Activated T-cell treated with anti-CD3 and anti-CD28 coated beads for 24 hours (primary cell): ENCODE measurements at places on chromosomes 5 and 9.

GRCh38 chr9:129394061-129394885 is 216.2 kb upstream of the IER5L start:
- DNase-seq = no peak

- DNase-seq = no peak
These were observed 62.6 kb downstream of the PPARGC1B start for GRCh38 chr5:149792540-149793255.

- no peak for DNase-seq
These were observed 28.2 kb downstream of the MTRR start for GRCh38 chr5:7897014-7897600.

- no peak for DNase-seq
These were observed 176.6 kb upstream of the C9orf72 start for GRCh38 chr9:27749838-27750237.

DNA sequence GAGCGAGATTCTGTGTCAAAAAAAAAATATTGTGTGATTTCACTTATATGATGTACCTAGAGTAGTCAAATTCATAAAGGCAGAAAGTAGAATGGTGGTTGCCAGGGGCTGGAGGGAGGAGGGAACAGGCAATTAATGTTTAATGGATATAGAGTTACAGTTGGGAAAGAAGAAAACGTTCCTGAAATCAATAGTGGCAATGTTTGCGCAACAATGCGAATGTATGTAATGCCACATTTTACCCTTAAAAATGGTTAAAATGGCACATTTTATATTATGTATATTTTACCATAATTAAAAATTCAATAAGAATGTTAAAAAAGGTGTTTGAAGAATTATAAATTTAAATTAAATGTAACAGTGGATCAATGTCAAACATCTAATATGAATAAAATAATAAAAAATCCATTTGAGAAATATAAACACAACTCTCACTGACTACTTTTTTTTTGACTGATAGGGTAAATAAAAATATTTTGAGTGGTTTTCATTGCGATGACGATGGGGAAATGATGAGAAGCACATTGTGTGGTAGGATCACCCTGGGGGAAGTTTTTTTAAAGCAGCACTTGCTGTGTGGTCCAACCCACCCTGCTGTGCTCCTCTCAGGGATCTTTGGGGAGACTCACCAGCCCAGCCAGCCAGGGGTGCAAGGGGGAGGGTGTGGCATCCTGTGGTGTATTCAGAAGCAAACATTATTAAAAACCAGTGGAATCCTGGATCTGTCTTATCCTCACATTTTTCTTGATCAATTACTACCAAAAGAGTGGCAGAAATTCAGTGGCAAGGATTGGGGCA is 4.3 kb downstream of the FYB1 start:
- DNase-seq = no peak

- no peak for DNase-seq
These were observed 30.4 kb downstream of the DUSP1 start for GRCh38 chr5:172740428-172741205.

- no peak for DNase-seq
These were observed 1.3 kb downstream of the SMAD5 start for GRCh38 chr5:136133922-136134379.

GRCh38 chr5:141186897-141187512 is at the start of gene PCDHB9:
Gene PCDHB9 (plus strand): TSS chr5:141187161. CDS start chr5:141187319, 158 bp downstream.
- no peak for DNase-seq

GRCh38 chr5:66896171-66896570 is 300.0 kb downstream of the MAST4 start:
- no peak for DNase-seq

DNA sequence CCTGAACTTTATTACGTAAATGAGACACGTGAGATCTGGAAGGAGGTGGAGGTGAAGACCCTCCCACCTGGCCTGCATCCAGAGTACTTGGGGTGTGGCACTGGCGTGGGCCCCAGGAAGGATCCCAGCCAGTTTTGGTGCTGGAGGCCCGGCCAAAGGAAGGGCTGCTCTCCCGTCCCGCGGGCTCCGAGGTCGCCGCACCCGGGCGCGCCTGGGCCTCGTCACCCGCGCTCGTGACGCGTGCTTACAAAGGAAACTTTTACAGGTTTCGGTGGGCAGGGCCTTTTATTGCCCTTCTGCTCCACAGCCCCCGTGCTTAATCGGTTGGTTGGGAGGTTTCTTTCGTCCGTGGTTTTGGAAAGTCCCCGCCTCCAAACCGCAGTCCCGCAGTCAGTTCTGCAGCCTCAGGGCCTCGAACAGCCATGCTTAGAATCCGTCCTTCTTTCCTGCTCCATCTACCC is 29.2 kb downstream of the CDKN2A start:
- peak; percentile 35 for DNase-seq

- no peak for DNase-seq
These were observed 20.6 kb downstream of the UNC5A start for GRCh38 chr5:176830995-176831423.

DNA sequence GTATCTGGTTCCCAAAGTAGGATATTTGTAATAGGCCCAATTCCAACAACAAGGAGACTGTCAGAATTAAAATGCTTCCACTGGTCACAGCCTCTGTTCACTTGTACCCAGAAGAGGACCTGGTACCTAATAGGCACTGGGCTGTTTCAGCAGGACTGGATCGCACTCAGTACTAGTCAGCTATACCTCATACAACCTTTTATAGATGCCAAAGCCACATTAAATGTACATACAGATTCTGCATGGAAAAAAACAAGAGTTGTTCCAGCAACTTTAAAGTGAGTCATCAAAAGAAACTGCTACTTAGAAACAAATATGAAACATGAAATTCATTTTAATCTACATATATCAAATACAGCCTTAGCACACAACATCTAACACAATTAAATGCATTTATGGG is 87.5 kb downstream of the GPR21 start:
- no peak for DNase-seq

DNA sequence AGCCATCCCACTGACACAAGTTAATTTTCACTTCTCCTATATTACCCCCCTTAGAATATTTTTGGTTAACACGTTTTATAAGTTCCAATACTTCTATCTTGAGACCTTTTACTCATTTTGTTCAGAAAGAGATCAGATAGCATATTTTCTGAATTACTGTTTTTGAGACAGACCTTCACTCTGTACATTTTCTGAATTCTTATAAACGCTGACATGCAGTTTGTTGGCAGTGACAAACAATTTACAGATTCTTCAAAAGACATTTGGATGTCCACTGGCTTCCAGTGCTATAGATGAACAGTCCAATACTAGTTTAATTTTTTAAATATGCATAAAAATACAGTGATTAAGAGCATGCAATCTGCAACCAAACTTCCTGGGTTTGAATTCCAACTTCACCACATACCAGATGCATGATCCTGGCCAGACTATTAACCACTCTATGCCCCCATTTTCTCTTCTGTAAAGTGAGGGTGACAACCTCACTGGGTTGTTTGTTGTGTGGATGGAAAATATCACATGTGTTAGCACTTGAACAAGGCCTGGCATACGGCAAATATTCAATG is 142.1 kb downstream of the AGTPBP1 start:
- DNase-seq = no peak

- no peak for DNase-seq
These were observed 9.5 kb downstream of the MTAP start for GRCh38 chr9:21811914-21812313.

DNA sequence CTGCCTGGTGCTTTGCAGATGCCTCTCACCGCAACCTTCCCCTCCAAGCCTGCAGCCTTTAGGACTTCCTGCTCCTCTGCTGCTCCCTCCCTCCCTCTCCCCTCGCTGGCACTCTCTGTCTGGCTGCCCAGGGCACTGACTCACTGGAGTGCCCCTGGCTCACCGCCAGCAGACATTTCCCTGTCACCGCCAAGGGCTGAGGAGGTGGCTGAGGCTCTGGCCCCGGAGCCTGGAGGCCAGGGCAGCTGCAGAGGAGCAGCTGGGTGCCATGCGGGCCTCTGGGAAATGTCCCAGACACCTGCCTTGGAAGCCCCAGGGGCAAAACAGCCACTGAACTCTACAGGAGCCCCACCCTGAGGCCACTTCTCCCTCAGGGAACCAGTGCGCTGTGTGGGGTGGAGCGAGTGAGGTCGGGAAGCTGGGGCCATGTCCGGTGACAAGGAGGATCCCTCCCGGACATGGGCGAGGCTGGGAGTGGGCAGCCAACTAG is 53.4 kb downstream of the TENT4A start:
- DNase-seq = peak; percentile 26

GRCh38 chr5:135462304-135462703 is 10.2 kb upstream of the TIFAB start:
- DNase-seq = peak; percentile 31

DNA sequence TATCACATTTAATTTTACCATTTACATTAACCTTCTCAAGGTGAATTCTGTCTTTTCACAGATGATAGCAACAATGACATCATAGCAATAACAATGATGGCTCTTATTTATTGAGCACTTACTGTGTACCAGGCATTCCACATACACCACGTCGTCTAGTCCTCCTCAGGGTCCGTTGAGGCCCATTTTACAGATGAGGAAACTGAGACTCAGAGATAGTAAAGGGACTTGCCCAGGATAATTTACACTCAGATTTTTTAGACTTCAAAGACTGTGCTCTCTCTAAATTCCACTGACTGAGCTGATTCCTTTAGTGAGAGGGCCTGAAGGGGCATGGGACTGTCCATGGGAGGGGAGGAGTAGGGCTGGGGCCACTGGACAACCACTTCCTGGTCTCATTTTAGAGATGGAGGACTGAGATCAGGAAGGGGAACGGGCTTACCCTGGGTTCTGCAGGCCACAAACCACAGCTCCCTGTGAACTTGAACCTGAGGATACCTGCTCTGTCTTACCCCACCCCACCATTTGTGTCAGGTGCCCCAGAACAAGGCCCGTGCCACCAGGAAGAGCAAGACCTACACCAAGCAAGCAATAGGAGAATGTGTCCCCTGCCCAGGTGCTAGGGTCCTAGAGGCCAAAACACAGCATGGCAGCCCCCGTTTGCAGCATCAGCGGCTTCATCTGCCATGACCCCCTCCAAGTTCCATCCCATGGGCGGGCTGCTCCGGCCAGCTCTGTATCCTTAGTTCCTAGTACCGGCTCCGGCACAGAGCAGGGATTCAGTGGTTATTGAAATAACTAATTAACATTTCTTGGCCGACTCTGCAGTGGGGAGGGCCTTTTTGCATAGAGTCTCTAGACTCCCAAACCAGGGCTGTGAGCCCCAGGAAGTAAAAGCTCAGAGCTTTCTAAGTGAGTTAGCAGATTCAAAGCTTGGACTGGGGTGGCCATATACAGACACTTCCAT is 96.6 kb downstream of the RGS3 start:
- no peak for DNase-seq

GRCh38 chr5:150305095-150305494 is 2.4 kb upstream of the ARSI start:
- DNase-seq = no peak

DNA sequence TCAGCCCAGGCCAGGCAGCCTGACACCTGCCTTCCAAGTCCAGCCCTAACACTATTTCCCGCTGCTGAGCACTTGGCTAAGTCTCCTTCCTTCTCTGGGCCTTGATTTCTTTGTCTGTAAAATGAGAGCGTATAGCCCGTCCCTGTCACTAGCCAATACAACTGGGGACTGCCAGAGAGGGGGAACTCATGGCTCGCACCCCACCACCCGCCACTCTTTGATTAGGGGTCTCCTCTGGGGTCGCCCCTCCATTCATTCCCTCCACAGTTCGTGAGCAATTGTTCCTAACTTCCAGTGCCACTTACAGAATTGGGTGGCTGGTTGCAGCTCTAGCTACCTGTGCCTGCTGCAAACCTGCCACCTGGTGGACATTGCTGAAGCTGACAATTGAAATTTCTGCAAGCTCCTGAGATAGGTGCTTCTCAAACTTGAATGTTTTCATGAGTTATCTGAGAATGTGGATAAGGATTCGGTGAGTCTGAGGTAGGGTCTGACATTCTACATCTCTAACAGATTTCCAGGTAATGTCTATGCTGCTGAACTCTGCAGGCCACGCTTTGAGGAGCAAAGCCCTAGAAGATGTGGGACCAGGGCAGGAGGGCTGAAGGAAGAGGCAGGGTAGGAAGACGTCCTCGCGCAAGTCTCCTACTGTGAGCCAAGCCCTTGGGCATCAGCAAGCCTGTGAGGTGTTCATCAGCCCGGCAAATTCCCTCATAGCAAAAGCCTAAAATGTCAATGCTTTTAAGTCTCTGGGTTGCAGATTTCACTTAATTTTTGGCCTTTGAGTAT is 13.3 kb upstream of the RECK start:
- DNase-seq = peak; percentile 58

DNA sequence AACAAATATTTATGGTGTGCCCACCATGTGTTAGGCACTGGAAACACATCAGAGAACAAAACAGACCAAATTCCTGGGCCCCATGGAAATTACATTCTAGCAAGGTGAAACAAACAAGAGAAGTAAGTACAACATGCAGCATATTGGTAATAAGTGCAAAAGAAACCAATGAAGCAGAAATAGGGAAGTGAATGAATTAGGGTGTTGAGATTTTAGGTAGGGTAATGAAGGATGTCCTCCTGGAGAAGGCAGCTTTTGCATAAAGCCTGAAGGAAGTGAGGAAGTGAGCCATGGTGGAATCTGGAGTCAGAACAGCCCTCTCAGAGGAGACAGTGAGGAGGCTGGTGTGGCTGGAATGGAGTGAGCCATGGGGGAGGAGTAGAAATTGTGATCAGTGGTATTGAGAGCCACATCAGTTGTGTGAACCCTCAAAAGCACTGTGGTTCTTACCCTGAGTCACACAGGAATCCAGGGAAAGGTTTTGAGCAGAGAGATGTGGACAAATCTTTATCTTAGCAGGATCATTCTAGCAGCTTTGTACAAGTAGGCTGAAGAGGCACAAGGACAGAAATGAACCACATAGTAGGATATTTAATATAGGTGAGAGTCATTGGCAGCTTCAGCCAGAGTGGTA is 52.7 kb upstream of the ARL15 start:
- DNase-seq = no peak

- DNase-seq = no peak
These were observed 8.7 kb upstream of the ENG start for GRCh38 chr9:127863191-127863621.

DNA sequence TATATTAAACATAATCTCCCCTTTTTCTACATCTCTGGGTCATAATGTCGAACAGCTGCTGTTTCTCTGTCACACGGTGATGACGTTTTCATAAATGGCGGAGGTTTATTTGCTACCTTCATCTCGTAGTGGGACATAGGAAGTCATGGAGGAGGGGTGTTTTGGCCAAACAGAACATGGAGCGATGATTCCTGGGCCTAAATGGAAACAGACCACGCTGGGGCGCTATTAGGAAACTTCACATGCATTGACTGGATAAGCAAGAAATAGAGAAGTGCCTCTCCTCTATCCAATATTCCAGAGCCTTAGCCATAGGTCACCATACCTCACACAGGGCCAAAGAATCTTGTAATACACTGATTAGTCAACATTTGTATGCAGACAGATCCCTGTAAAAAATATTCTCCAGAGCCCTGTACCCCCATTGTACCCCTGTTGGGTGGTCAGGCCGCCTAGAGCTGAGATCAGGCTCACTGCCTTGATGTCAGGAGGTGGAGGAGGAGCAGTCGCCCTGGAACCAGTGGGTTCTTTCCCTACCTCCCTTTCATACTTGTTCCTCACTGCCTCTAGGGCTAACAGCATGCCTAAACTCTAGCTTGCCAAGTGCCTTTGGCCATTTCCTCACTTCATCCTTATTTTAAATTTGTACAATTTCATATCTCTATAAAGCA is 77.8 kb upstream of the SPIN1 start:
- DNase-seq = no peak
